ENCODE measurements at places on chromosomes 1 and 21.
A peak's percentile ranks its signal among the peaks of the same experiment; 100 is the strongest.

DNA sequence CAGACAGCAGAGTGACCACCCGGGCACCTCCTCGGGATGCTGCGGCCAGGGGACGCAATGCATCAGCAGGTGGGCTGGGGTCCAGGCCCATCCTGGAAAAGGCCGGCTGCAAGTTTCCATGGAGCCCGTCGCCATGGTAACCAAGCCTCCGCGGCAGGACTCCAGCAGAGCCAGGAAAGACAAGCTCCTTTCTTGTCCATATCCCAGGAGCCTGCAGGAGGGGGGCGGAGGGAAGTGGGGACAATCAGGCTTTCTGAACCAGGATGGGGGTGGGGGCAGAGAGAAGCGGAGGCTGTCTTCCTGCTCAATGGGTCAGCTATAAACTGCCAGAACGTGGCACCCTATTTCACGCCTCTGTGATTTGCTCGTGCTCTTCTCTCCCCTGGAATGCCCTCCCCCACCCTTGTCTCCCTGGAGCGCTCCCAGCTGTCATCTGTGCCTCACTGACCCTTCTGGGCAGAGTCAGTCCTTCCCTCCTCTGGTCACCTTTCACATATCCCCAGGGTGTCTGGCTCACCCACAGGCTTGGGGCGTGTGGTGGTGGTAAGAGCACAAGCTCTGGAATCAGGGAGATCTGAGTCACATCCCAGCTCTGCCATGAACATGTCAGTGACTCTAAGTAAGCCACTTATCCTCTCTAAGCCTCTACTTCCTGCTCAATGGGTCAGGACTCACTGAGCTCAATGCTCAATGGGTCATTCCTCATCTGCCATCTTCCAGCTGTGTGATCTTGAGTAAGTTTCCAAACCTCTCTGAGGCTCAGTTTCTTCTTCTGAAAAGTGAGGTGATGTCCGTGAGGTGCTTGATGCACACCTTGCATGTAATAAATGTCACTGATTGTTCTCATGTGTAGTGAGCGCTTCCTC, 58.9 kb upstream of the LAPTM5 start:
- DNase-seq = peak; percentile 92

DNA sequence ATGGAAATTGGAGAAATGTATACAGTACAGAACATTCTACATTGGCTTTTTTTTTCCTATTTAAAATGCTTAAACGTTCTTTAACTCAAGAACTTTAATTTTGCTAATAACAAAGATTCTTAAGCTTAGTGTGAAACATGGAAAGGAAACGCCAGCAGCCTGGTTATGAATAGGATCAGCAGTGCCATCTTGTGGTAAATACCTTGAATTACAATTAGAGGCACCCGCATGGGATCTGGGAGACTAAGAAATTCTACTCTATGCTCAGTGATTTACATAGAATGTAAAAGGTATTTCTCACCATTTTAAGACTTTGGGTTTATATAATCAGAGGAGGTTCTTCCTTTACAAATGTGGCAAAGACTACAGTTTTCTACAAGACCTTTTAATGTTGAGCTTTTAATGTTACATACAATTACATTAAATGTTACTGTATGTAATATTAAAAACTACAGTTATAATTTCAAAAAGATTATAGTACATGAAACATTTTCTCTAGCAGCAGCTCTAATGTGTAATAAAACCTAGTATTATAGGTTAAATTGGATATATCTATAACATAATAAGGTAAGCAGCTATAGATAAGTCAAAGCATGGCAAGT, 32.1 kb upstream of the APOBEC4 start:
- no peak for DNase-seq

DNA sequence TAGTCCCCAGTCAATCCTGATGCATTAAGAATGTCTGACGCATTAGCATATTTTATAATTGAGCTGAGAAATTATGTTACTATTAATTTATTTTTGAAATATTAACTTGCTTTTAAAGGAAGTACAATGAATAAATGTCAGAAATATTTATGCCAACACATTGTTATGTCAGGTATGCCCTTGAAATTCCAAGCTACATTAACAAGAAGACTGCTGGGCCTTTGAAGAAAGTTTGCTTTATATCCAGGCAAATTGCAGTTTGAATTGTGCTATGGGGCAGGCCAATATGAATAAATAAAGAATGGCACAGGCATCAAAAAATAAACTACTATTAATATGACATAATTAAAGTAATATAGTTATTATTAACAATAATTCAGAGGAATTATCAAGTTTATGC, 1391.3 kb downstream of the PLA2G4A start:
- no peak for DNase-seq

GRCh38 chr1:62530516-62531154, 66.7 kb upstream of the ANGPTL3 start:
- DNase-seq = peak; percentile 52

GRCh38 chr1:85850238-85850637, 142.0 kb upstream of the ZNHIT6 start:
- DNase-seq = no peak

GRCh38 chr1:32197837-32198236, 2.6 kb upstream of the CCDC28B start:
- no peak for DNase-seq

DNA sequence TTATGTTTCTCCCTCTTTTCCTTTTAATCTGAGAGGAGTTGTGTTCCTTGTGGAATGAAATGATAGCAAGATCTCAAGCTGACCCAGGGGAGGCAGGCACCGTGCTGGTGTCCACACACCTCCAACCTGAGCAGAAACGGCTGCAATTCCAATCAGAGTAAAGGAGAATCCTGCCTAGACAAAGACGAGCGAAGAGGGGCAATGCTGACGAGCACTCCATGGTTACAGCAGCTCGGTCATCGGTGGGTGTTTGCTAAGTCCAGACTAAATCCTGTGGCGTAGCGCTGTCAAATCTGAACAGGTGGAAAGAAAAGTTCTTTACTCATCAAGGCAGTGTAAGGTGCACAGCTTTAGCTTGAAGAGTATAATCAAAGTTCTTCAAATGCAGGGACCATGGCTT, 74.8 kb downstream of the PLD5 start:
- DNase-seq = no peak

GRCh38 chr1:211478801-211479578, 13.0 kb downstream of the RD3 start:
- DNase-seq = no peak

GRCh38 chr1:17405898-17406759, 33.3 kb downstream of the RCC2 start:
- peak; percentile 81 for DNase-seq
